ENCODE measurements at places on chromosomes 11 and 22.

- no peak for DNase-seq
Observed at GRCh38 chr11:27420217-27420616, 52.4 kb downstream of the LGR4 start.

- DNase-seq: no peak
Observed at GRCh38 chr11:2577031-2577990, 122.5 kb downstream of the KCNQ1OT1 start.

- DNase-seq: no peak
Observed at GRCh38 chr11:131888230-131888855, 517.9 kb downstream of the NTM start.

- DNase-seq: peak; percentile 53
Observed at GRCh38 chr11:68038718-68039525, at the start of gene TCIRG1. TCIRG1 (plus strand) TSS chr11:68039025; CDS start chr11:68041272, 2,247 bp downstream.

- no peak for DNase-seq
Observed at GRCh38 chr22:50656122-50657070, 16.2 kb upstream of the SHANK3 start.

DNA sequence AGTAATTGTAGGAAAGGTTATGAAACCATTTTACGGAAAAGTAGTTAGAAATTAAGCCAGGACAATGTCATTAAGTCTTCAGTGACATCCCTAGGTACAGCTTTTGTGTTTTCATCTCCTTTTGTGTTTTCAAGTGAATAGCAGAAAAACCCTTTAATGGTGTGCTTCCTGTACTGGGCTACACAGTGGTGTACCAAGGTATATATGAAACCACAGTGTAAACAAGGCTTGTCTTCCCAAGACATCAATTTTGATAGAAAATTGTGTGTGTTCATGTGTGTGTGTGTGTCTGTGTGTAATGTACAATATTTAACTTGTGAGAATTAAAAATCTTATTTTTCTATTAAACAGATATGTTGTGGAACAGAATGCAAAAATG is 8.9 kb downstream of the MRPL17 start:
- no peak for DNase-seq

DNA sequence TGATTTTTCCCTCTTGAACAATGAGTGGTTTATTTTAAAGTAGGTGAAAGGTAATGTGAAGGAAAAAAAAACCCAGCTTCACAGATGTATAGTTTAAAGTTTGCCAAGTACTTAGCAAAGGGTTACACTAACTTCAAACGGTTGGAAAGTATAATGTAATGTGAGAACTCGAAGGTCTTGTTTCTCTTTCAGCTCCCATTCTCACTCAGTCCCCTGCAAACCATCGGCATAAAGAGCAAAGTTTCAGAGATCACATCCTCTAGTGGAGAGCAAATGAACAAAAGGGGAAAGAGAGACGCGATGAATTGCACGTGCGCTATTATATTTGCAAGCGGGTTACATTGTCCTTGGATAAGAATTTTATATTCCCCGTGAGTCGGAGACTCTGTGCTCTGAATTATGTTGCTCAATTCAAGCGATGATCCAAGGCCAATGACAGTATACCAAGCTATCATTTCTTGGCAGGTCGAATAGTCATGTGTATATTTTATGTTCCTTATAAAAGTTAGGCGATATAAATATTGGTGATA is 37.6 kb upstream of the BIRC3 start:
- no peak for DNase-seq

All from CD4-positive, alpha-beta T cell treated with Interleukin-4 for 1 hour (primary cell).